ENCODE measurements at places on chromosomes 13 and 19. TPM values are rescaled to one million over a fixed set of nuclear protein-coding genes. Genes with fewer than 3 reads are reported as not detected.

Gene FAAP24
- total RNA-seq = 1.5 TPM

Gene SLITRK5
- total RNA-seq = 25.6 TPM

Gene DMKN
- total RNA-seq = 0.49 TPM

Gene COL5A3
- total RNA-seq = 1.7 TPM

Gene ZNF763
- total RNA-seq = 5.9 TPM

Gene SHC2
- total RNA-seq = 8.9 TPM

Gene KLC3
- 0.25 TPM for total RNA-seq

Gene ELAVL3
- 132 TPM for total RNA-seq

Gene SELENOV
- not detected for total RNA-seq

Gene ANGPTL8
- total RNA-seq = not detected

Gene ZNF667
- total RNA-seq = 22.6 TPM

Gene ZNF610
- 11.8 TPM for total RNA-seq

Gene ZNF285
- total RNA-seq = 24.6 TPM

Gene CRTC1
- total RNA-seq = 13.3 TPM
